NCI-H1048 (cell line): ENCODE measurements at places on chromosomes 1 and 21.

GRCh38 chr1:168408884-168409283, 128.2 kb downstream of the TBX19 start:
- no peak for DNase-seq

GRCh38 chr1:164716992-164717703, 158.2 kb downstream of the PBX1 start:
- no peak for DNase-seq

DNA sequence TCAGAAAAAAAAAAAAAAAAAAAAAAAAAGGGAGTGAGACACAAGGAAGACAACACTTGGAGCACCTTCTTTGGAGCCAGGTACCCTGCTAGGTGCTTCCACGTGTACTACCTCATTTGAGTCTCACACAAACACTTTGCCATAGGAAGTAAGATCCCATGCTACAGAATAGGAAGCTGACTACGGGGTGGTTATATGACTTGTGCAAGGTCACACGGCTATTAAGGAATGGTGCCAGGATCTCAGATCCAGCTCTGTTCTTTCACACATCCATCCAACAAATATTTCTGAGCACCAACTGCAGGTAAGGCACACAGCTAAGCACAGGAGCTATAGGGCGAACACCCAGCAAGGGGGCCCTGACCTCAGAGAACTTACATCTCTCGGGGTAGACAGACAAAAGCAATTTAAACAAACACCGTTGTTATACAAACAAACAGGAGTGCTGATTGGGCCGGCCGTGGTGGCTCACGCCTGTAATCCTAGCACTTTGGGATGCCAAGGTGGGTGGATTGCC, 22.4 kb downstream of the PTAFR start:
- no peak for DNase-seq

- no peak for DNase-seq
These were observed 573.3 kb upstream of the NCAM2 start for GRCh38 chr21:20424943-20425342.

- no peak for DNase-seq
These were observed 17.7 kb upstream of the PTPRC start for GRCh38 chr1:198620951-198621824.

DNA sequence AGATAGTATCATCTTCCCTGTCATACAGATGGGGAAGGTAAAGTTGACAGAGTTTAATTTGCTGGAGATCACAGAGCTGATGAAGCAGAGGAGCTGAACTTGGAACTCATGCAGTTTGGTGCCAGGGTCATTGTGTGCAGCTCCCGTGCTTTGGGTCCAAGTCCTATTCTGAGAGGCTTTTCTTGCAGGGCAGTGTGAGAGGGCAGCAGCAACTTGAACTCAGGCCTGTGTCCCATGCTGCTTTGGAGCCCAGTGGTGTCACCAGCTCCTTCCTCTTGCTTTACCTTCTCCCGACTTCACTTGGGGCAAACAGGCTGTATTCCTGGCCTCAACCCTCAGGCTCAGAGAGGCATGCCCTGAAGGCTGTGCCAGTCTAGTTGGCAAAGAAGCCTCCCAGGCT, 24.7 kb downstream of the INAVA start:
- no peak for DNase-seq

GRCh38 chr1:46605232-46605631, 1.2 kb upstream of the MKNK1 start:
- no peak for DNase-seq

- DNase-seq: no peak
These were observed 1.9 kb upstream of the AK5 start for GRCh38 chr1:77279929-77280328.

DNA sequence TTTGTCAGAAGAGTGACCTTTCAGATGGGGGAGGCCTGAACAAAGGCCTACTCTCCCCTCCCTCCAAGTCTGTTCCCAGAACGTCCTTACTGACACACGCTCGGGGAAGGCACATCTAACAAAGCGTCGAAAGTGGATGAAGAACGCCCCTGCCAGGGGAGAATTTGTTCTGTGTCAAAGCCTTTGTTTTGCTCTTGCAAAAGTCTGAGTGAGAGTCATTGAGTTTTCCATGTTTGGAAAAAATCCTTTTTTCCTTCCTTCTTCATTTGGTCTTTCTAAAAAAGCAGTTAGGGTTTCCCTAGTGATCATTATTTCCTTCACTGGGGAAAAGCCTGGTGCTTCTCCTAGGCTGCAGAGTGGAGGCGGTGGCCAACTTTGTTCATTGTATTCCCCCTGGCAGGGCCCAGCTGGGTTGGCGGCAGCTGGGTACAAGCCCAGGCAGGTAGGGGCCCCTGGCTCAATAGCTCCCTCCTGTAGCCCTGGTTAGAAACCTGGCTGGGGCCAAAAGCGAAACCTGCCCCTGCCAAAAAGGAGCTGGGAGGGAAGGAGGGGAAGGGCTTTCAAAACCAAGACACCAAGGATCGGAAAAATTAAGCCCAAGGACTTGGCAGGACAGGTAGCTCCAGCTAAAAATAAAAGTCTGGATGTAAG, 81.1 kb downstream of the ITPKB start:
- DNase-seq: no peak

GRCh38 chr1:31715087-31715872, 11.5 kb upstream of the COL16A1 start:
- no peak for DNase-seq

GRCh38 chr1:71424536-71424935, 343.7 kb upstream of the ZRANB2 start:
- no peak for DNase-seq

DNA sequence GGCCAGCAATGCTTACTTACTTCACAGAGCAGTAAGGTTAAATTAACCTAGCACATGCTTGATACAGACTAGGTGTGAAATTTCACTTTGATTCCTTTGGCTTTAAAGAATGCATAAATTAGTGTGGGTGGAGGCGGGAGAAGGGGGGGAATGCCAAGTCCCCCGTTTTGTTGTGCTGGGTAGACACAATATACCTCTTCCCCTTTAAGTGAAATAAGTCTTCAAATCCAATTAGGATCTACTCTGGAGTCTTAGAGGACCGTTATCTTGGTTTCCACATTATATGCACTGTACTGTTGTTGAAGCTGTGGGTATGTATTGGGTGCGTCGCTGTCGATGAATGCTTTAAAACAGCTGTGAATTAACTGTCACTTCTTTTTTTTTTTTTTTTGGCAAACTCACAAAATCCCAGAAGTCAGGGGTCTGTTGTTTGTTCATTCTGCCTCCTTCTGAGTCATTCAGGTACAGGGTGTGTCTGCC, 1.6 kb upstream of the S1PR1 start:
- no peak for DNase-seq

DNA sequence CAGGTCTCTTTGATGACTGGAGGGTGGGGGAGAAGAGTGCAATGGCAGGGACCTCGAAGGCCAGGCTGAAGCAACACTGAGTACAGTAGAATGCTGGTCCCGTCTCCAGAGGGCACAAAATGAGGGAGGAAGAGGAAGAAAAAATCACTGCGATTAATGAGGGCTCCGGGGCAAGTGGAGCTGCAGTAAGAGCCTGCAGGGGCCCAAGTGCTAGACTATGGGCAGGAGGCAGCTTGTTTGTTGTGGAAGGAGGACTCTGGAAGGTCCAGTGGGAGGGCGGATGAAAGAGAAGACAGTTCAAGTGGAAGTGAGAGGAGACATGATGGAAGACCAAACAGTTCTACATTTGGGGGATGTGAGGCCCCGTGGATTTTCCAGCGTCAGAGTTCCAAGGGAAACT, 17.4 kb downstream of the TMCC2 start:
- DNase-seq: no peak

GRCh38 chr1:215022741-215023141, 59.8 kb upstream of the KCNK2 start:
- no peak for DNase-seq
